ENCODE measurements at places on chromosomes 12 and 14.

GRCh38 chr14:59849411-59850130, 21.0 kb downstream of the RTN1 start:
- DNase-seq, result no peak

GRCh38 chr12:42756841-42757623, 167.5 kb upstream of the PRICKLE1 start:
- no peak for DNase-seq

DNA sequence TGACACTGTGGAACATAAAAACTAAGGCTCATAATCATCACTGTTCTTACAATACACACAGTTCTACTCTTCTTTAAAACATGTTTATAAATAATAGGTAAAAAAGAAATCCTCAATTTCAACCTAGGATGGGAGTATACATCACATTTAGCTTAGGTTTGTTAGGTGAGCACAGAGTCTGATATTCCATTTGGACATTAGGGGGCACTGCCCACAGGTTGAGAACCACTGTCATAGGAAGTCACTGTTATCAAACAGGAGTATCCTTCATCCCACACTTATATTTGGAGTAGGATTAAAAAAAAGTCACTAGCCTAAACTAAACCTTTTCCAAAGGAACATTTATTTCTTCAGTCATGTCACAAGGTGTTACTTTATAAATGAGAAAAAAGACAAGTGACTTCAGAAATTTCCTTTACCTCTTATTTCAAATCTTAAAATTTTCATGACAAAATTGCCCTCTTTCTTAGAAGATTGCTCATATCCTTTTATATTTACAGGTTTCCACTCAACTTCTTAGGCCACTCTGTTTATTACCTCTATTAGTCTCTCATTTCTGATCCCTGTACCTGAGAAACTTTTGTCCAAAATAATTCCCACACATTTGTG, 240.6 kb downstream of the CPNE8 start:
- DNase-seq, result no peak

DNA sequence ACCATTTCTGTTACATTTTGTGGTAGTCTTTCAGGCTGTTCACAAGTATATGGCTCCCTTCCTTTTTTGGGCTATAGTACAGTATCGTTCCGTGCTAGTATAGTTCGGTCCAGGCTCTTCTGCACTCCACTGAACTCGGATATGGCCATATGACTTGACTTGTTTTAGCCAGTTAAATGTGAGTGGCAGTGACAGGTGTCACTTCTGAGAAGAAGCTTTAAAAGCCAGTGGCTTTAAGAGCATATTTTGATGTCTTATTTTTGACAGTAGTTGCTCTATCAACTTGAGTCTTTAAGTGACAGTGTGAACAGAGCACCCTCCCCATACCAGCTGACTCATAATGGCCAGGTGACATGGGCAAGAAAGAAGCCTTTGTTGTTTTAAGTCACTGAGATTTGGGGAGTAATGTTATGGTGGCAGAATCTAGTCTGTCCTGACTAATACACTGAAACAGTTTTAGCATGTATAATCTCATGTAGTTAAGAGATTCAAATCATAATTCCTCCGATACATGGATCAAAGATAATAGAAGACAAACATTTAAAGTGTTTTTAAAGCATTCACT, 64.6 kb downstream of the ANO4 start:
- DNase-seq, result no peak

- no peak for DNase-seq
These were observed 13.5 kb downstream of the TCL1A start for GRCh38 chr14:95700221-95700976.

DNA sequence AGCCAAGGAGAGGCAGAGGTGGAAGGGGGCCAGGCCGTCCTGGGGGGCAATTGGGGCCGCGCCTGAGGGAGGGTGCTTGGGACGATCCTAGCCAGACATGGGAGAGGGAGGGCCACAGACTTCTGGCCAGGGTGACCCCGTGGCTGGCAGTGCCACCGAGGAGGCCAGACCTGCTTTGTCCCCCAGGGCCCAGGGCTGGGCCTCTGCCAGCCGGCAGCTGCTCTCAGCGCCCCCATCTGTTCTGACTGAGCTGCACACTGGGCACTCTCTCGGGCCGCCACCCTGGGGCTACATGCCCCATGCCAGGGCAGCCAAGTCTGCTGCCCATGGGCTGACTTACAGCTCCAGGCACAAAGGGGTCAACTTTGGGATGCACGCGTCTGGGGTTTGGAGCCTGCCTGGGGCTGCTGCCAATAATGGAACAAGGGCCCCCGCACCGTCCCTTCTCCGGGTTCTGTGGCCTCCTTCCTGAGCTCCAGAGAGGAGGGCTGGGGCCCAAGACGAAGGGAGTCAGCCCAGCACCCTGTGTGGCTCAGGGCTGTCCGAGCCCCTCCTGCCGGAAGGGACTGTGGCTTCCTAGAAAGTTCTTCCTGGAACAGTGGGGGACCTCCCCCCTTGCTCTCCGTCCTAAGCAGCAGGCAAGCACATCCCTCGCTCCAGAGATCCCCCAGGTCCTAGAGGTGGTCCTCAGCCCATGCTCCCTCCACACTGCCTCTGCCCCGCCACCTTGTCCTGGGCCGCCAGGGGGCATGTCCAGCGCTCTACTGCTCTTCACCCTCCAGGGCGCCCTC, 1.1 kb downstream of the ADSS1 start:
- DNase-seq, result no peak
